ENCODE measurements at places on chromosomes 13 and 19.

DNA sequence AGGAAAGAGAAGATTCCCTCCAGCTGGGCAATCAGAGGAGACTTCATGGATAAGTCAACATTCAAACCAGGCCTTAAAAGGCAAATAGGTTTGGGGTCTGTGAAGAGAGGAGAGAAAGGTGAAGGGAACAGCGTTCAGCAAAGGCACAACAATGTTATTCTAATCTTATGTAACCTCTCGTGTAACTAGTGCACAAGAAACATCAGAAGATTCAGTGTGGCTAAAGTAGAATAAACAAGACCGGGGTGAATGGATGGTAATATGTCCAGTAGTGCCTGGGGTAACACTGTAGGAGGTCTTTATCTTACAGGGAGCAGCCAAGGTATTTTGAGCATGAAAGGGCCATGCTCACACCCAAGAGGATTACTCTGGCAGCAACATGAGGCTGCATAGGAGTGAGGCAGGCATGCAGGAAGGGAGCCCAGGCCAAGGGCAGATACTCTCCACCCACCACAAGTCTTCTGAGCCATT is 24.1 kb downstream of the LHFPL6 start:
- DNase-seq, result no peak

DNA sequence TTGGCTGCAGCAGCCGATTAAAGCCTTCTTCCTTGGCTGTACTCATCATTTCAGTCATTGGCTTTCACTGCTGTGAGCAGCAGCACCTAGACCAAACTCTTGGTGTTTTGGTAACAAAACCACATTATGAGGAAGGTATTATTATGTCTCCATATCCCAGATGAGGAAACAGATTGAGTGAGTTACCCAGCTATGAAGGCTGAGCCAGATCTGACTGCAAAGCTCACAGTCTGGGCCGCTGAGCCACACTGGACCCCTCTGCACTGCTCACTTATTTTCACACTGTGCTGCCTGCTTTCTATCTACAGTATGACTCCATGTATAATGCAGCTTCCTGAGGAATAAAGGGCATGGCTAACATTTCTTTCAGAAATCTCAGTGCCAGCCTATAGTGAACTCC is 24.5 kb downstream of the CRYL1 start:
- no peak for DNase-seq

- DNase-seq, result no peak
Observed at GRCh38 chr13:40540328-40541044, 126.0 kb downstream of the FOXO1 start.

DNA sequence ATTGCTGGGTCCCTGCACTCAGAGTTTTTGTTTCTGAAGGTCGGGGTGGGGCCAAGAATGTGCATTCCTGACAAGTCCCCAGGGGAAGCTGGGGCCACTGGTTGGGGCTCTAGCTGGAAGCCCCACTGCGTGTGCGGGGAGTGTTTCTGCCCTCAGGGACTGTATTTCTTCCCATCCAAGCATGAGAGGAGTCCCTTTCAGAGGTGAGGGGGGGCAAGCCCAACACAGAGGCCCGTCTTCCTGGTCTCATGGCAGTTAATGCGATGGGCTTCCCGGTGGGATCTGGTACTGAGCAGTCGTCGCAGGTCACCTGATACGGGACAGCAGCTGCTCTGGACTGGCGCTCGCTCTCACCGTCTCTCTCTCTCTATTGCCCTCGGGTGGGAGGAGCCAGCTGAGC is 50.4 kb downstream of the GPR12 start:
- no peak for DNase-seq

- no peak for DNase-seq
Observed at GRCh38 chr19:34598217-34599155, 78.5 kb downstream of the SCGB2B2 start.

GRCh38 chr13:27203854-27204253 is 32.2 kb upstream of the USP12 start:
- DNase-seq, result no peak

GRCh38 chr13:84413016-84413415 is 530.7 kb upstream of the SLITRK1 start:
- DNase-seq, result no peak

GRCh38 chr19:41792513-41793413 is 3.6 kb upstream of the CEACAM3 start:
- peak; percentile 52 for DNase-seq

DNA sequence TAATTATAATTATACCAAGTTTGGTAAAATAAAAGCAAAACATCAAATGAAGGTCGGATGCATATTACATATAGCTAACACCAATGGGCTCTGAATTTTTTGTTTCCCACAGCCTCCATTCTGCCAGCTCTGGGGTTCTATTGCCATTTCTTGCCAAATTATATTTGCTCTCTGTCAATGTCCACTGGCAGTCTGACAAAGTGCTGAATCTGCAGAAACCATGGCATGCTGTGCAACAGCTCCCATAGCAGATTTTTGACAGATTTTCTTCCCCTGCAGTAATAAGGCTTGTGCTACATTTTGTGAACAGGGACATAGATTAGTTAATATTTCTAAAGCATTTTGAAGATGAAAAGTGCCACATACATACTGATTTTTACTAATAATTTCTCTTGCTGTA is 1102.1 kb downstream of the DIAPH3 start:
- DNase-seq, result no peak

DNA sequence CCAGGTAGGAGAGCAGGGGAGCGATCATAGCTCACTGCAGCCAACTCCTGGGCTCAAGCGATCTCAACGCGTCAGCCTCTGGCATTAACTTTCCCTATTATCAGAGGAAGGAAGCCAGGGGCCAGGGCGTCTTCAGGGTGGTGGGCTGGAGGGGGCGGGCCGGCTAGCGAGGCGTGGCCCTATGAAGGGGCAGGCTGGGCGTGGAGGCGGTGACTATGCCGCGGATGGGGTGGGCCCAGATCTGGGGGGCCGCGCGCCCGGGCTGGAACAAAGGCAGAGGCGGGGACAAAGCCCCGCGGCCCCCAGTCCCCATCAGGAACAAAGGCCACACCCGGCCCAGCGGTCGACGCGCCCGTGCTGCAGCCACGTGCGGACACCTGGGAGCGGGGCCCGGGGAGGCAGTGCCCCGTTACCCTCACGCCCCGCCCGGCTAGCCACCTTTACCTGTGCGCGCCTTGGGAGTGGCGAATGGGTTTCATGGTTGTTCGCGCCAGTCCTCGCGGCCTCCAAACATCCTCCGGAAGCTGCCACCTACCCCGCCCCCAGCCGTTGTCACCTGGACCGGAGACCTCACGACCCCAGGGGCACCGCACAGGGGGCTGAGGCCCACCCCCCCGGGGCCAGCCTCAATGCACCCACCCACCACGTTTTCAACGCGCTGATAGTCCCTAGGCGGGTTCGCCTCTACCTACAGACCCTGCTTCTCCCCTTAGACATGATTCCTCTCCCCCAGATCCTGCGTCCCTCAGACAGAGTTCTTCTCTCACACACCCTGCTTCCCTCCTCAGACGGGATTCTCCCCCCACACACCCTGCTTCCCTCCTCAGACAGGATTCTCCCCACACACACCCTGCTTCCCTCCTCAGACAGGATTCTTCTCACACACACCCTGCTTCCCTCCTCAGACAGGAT is 5.4 kb upstream of the TRIM28 start:
- DNase-seq, result peak; percentile 32

- no peak for DNase-seq
Observed at GRCh38 chr13:56755181-56755935, 385.4 kb upstream of the PRR20A start.

DNA sequence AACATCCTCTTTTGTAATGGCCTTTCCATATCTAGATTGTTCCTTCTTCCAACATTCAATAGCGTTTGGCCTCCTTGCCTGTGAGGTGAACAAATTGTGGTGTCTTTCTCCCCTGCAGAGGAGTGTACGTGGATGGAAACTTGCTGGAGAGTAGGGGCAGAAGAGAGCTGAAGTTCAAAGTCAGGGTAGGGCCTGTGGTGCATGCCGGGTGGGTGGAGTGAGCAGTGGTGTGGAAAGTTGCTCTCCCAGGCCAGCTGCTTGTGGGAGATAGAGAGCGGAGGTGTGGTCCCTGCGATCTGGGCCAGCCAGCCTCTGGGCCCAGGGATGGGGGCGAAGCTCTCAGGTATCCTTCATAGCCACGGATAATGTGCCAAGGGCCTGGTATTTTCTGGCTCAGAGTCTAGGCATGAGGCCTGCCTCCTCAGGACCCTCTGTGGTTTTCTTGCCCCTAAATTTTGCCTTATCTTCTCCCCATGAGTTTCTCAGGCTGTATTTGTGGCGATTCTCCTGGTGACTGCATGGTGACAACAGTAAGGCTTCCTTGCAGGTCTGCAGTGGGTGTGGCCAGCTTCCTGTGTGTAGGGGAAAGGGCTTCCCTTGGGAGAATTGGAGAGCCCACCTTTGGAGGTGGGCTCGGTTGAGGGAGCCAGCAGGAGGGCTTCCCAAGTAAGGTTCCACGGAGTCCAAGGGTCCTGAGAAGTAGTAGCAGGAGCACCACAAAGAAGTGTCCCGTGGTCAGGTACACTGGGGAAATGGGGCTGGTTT is 6.7 kb downstream of the RGCC start:
- DNase-seq, result peak; percentile 38

GRCh38 chr19:3369337-3370213 is 3.2 kb downstream of the NFIC start:
- no peak for DNase-seq

DNA sequence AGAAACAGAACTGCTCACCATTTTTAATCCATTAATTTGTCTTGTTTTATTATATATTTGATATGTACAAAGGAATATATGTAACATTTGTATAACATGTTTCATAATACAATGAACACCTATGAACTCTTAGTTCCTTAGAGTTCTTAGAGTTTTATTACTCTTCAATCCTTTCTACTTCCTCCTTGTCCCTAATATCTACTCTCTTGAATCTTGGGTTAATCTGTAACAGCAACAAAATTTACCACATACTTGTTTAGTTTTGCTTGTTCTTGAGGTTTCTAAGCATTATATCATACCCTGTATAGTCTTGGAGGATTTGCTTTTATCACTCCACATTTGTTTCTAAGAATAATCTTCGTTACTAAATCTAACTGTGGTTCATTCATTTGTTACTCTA is 151.4 kb downstream of the PDS5B start:
- DNase-seq, result no peak

GRCh38 chr19:34228347-34228746 is 26.0 kb upstream of the GARRE1 start:
- DNase-seq, result no peak

DNA sequence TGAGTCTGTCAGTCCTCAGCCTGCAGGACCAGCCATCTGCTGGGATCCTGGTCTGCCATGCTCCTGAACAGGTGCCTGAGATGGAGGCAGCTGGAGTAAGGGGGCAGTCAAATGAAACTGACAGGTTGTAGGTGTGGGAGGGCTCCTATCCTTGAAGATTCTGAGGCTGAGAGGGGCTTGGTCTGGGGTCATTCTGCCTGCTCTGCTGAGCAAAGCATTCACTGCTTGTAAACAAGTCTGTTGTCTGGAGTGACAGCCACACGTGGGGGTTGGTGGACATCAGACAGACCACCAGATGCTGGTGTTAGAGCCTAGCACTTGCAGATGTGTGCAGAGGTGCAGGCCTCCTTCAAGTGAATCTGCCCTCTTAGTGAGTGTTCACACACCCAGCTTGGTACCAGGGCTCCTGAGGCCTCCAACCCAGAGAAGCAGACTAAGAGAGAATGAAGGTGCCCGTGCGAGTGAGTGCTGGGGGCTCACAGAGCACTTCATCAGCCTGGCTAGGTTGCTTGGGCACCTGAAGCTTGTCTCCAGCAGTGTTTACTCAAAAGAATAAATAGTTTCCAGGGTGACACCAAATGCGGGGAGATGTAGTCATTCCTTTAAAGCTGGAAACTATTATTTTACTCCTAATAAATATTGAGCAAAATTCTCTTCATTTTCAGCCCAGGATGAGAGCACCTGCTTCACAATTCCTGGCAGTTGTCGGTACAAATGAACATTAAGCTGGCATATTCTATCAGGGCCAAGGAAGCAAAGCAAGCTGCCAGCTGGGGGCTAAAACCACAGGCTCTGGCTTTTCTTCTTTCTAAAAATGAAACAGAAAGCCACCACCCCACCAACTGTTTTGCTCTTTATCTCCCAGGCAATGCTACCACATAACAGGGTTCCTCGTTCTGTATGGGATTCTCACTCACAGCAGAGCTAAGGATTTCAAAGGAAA is 82.3 kb downstream of the RNASEH2B start:
- DNase-seq, result no peak

- DNase-seq, result no peak
Observed at GRCh38 chr13:76600081-76600480, 286.1 kb downstream of the KCTD12 start.

DNA sequence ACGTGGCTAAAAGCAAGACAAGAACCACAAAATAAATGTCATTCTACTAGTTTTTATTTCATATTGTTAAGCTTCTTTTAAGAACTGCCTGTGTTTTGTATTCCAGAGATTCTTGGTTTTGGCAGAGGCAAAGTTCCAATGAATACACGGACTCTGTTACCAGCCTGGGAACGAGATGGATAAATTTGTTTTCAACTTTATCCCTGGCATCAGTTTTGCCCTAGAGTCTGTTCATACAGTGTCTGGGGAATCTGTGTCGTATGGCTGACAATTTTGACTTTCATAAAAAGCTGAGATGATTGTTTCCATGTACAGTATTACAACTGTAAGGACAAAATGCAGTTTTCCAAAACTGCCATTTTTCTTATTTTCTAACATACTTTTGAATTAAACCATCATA is 327.6 kb downstream of the TBC1D4 start:
- no peak for DNase-seq

DNA sequence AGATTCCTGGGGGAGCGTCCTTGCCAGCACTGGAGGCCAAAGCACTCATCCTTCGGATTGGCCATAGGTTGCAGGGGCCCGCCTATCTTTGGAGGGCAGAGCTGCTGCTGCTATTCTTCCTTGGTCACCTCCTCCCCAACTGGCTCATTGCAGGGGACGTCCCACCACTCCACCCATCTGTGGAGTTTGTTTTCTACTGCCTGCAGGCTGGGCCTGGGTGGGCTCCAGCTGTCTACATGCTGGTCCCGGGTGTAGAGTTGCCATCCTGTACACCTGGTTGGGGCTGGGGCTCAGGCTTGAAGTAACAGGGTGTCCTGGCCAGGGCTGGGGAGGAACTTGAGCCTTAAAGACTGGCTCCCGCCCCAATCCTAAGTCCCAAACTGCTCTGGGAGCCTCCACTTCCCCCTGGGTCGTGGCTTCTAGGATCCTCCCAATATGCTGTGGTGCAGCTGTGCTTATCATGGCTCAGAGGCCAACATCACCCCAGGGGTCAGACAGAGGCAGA is 2.1 kb downstream of the RNF225 start:
- DNase-seq, result no peak

GRCh38 chr13:79237981-79238380 is 168.1 kb downstream of the RBM26 start:
- no peak for DNase-seq

DNA sequence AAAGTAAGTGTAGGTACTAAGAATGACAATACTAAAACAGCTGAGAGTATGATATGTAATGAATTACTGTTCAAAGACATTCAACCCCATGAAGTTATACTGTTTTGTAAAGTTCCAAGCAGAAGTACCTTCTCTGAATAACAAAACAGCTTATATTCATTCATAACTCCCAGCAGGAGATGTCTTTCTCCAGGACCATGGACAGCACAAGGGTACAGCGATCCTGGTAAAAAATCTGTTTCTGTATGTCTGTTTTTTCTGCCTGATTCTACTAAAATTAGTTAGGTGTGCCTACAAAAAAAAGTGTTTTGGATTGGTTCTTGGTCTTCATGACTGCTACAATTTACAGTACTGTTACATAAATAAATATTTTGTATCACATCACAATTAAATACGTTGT is 172.5 kb upstream of the SLITRK5 start:
- no peak for DNase-seq

Data from stimulated activated CD4-positive, alpha-beta T cell treated with anti-CD3 and anti-CD28 coated beads, Interleukin-4, amount 100 ng/mL, for 4 hours (primary cell).